Activated naive CD4-positive, alpha-beta T cell treated with anti-CD3 and anti-CD28 coated beads, Interleukin-2, amount 50 U/mL, for 16 hours (primary cell): ENCODE measurements at places on chromosomes 12 and 14.

GRCh38 chr12:117273091-117273490 is 82.8 kb upstream of the FBXO21 start:
- no peak for DNase-seq

DNA sequence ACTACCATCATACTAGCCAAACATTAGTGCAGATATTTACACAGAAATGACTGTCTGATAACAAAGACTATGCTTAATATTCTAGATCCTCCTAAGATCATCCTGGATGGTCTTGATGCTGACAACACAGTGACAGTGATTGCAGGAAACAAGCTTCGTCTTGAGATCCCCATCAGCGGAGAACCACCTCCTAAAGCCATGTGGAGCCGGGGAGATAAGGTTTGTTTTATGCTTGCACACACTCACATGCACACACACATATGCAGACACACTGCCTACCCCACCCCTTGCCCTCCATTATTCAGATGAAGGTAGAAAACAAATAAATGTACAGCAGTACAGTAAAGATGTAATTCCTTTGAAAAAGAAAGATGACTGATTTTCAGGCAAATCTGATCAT is 44.4 kb upstream of the CHPT1 start:
- DNase-seq: no peak

DNA sequence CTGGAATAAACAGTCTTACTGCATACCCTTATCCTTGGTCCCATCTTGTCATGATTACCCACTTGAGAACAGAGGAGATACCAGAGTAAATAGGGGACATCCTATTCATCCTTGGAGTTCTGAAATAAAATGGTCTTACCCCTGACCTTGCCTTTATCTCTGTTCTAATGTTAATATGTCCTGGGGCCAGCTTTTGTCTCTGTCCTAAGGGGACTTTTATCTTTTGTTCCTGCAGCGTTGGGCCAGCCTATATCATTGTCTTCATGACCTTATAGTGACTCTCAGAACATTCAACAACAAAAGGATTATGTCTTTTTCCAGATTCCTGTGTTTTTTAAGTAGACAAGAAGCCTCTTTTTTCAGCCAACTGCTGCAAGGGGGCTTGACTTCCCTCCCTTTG is 1057.5 kb downstream of the LRFN5 start:
- no peak for DNase-seq

DNA sequence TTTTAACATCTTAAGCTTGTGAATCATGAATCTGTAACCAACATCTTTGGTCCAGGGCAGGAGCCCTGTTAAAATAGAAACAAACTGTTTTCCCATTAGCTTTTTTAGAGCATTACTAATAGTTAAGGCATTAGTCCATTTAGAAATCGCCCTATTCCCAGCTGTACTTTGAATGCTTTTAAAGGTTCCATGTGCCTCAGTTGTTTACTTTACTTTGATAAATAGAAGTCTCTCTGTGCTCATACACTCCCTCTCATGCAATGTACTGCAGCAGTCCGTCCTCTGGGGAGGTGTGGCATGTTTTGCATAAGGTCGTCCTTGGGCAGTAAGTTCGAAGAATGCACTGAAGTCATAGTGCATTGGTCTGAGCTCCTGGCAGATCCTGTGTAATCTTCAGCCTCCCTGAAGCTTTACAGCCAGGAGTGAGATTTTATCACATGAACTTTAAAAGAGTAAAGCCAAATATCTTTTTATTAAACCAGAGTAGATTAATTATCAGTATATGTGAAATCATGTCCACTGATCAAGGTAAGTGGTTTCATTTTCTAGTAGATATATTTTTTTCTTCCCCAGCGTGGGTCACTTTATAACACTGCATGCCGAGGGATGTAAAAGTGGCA is 134.7 kb downstream of the FGD4 start:
- DNase-seq: no peak

DNA sequence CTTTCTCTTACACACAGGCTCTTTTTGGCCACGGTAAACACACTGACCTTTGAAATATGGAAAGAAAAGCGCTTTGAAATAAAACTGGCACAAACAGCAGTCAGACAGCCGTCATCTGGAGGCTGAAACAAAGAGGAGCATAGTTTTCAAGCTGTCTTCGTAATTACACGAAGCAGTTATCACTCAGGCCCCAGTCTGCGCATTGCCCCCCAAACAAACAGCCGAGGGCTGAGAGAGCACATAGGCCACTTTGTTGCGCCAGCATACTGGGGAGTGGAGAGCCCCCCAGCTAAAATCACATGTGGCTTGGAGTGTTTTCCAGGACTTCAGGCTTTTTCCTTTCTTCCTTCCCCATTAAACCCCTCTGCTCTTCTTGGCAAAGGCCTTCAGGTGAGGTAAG is 142.9 kb upstream of the BTG1 start:
- DNase-seq: no peak

DNA sequence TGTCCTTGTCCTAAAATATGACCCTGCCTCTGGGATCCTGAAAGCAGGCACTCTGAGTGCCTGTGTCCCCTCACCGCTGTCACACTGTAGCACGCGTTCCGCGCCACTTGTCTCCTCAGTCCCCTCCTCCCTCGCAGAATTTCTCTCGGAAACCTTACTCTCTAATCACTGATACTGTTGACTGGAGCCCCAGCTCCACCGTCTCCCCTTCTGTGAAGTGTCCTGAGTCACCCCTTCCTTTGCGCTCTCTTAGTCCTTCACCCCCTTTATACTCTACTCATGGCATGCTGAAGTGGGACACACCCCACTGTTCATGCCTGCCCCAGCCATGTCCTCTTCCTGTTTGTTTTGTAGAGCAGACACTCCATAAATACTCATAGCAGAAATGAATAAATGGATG is 104.7 kb downstream of the ZNF664 start:
- DNase-seq: no peak

GRCh38 chr14:81605660-81606059 is 72.0 kb upstream of the SEL1L start:
- no peak for DNase-seq

GRCh38 chr12:108653082-108653516 is 19.4 kb upstream of the SELPLG start:
- no peak for DNase-seq

GRCh38 chr12:52191841-52192791 is at the start of gene KRT80:
Gene KRT80, minus strand, starts transcription at chr12:52192014. Its CDS starts 112 bp downstream, at chr12:52191902.
- DNase-seq: no peak

DNA sequence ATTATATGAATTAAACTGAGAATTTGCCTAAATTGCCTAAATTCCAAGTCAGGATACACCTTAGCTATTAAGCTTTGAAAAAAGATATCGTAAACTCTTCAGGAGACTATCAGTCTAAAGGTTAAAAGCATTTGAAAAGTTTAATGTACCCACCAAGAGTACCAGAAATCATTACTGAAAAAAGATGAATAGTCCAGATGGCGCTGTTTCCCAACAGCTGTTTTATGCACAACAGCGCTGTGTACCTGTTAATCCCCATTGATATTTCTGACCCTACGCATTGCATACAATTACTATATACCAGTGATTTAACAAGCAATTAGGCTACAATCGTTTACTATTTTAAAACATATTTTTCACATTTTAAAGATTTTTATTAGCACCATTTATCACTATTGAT is 185.0 kb downstream of the PLCZ1 start:
- no peak for DNase-seq

DNA sequence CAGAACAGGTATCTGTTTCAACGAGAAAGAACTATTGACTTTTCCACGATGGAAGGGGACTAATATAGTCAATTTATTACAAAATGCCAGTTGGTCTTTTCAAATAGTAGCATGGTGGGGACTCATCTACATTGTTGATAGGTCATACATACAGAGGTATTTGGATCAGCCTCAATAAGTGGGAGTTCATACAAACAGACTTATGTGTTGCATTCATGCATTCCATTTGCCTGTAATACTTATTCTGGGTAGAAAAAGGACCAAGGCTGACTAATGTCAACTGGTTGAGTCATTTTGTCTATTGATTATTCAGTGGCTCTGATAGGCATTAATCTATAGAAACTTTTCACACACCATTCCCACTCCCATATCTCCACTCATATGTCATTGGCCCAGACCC is 41.5 kb upstream of the GLIPR1 start:
- no peak for DNase-seq

- DNase-seq: no peak
Observed at GRCh38 chr12:99260456-99260996, 387.0 kb upstream of the GARIN6 start.

DNA sequence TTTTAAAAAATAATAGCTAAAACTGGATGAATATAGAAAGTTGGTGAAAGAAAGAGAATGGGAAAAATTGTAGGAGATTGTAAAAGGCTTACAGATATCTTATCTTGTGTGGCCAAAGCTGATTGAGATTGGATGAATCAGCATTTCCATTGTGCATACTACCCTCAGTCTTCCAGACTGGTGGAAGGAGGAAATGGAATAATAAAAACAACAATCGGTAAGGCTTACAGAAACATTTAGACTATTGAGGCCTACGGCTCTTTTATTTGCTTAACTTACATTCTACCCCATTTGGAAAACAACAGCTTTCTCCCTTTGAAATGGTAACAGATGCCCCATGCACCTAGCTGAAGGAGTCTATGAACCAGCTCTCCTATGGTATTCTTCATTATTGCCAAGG is 129.8 kb downstream of the PTPRB start:
- DNase-seq: no peak

GRCh38 chr14:106530423-106531107 is 1004.2 kb downstream of the TMEM121 start:
- peak; percentile 32 for DNase-seq

- no peak for DNase-seq
Observed at GRCh38 chr14:34538871-34539406, 562 bp downstream of the EAPP start.

DNA sequence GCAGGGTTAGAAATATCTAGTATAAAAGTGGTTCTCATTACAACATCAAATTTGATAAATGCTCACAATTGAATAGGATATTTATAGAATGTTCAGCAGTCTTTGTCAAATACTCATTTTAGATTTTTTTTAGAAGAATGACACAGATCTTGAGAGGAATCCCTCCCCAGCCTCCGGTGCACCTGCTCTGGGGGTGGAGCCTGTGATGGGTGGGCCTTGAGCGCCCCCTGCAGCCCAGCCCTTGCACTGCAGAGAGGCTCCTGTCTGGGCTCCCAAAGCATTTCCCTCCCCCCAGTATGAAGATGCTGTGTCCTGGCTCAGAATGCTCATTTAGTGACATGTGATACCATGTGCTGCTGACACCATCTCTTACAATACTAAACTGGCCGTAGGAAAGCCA is 792.3 kb downstream of the TMEM121 start:
- peak; percentile 56 for DNase-seq

GRCh38 chr12:43805149-43805859 is 813 bp downstream of the TWF1 start:
- no peak for DNase-seq

- DNase-seq: peak; percentile 51
Observed at GRCh38 chr12:48105321-48105866, 485 bp downstream of the SENP1 start.

- DNase-seq: no peak
Observed at GRCh38 chr14:78005325-78005724, 164.8 kb upstream of the NRXN3 start.

DNA sequence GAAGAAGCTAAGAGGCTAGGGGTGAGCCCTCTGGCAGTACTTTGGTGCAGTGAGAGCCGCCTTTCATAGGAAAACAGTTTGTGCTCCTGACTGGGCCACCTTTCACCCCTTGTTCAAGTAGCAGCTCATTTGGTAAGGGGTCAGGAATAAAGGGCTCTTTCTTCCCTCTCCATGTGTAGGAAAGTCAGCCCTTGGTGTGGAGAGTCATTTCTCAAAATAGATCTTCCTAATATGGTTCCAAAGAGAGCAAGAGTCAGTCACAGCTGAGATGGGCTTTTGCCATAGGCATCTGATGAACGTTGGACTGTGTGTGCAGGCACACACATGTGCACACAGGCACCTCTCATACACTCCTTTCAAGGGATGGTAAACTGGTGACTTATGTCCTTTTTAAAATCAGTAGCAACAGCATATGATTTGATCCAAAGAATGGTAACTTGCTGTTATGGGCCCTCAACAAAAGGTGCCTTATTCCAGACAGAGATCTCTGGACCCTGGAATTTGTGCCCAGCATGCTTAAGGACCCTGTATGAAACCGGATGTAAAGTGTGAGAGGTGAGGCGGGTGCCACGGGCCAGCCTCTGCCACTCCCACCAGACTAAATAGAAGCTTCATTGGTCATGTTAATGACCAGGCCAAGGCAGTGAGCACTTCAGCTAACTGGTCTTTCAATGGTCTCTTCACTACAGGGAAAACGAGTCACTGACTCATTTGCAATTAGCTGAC is 16.7 kb upstream of the RIC8B start:
- DNase-seq: no peak

- no peak for DNase-seq
Observed at GRCh38 chr14:62947301-62947700, 98.0 kb downstream of the KCNH5 start.

GRCh38 chr14:57607086-57607485 is 113.4 kb upstream of the CCDC198 start:
- DNase-seq: no peak

- no peak for DNase-seq
Observed at GRCh38 chr12:71605039-71605438, 58.6 kb downstream of the ZFC3H1 start.

DNA sequence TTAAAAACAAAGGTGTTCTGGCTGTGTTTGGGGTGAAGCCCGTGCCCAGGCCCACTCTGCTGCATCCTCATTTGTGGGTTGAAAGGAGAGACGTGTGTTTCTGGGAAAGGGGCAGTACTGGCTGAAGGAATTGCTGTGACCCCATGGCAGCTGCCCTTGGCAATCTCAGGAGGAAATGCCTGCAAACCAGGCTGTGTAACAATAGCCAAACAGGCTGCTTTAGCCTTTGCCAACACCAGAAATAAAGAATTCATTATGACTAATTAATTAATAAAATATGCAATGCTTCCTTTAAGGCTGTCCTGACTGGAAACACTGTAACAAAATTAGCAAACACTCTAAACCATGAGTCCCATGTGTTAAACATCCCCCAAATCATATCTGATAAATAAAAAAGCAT is 53.0 kb upstream of the KRR1 start:
- DNase-seq: no peak

DNA sequence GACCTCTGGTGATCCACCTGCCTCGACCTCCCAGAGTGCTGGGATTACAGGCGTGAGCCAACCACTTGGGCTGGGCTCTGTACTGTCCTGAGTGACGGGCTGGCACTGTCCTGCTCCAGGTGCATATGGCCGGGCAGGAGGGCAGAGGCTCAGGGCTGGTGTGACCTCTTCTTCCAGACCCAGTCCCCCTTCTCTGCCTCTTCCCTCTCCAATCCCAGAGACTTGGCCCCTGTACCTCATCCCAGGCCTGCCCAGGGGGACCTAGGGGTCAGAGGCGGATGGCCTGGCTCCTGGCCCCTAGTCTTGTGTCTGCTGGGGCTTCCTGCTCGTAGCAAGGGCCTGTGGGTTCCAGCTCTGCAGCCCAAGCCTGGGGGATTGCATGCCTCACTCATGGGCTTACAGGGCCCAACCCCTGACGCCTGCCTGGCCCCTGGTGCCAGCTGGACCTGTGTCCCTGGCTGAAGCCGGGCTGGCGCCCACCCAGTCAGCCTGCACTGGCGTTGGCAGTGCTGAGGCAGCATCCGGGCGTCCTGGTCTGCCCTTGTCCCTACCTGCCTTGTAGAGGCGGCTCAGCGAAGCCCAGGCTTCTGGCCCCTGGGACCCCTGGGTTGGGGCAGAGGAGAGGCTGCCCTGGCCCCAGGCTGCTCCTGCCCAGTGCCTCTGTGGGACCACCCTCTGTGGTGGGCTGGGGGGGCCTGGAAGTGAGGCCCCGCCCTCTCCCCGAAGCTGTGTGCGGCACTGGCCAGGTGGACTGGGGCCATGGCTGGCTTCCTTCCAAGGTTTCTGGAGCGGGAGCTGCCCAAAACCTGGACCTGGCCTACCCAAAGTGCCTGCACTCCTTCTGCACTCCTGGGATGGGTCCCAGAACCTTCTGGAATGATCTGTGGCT is 4.3 kb downstream of the TEDC1 start:
- DNase-seq: peak; percentile 9
